ENCODE measurements at places on chromosomes 7 and 10.

- ATAC-seq = no peak
These were observed 3.5 kb downstream of the FAM180A start for GRCh38 chr7:135744938-135745702.

DNA sequence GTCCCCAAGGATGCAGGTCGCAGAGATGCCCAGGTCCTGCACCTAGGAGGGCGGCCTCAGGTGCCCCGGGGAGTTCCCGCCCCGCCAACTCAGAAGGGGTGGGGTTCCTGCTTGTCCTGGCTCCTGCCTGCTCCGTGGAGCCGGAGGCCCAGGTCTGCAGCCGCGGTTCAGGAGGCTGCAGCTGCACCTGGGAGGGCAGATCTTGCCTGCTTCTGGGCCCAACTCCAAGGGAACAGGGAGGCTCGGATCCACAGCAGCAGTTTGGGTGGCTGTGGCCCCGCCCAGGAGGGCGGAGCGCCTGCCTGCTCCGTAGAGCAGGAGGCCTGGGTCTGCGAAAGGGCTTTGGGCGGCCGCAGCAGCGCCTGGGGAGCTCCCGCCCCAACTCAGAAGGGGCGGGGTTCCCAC is 108.2 kb upstream of the EGR2 start:
- no peak for ATAC-seq

GRCh38 chr10:95567903-95568630 is 6.9 kb upstream of the SORBS1 start:
- ATAC-seq = no peak

DNA sequence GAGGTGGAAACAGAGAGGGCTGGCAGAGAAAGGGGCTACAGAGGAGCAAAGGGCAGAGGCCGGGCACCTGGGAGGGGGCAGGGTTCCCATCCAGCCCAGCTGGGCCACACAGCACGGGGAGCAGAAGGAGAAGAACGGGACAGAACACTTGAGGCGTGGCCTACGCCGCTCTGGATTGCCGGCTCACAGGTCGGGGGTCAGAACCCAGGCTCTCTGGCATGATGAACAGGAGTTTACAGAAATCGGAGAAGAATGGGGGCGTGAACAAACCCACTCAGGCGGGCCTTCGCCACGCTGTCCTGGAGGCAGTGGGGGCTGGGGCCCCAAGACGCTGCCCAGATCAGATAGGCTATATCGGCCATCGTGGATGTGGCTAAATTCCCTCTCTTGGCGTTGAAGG is 362.2 kb upstream of the SHH start:
- no peak for ATAC-seq

DNA sequence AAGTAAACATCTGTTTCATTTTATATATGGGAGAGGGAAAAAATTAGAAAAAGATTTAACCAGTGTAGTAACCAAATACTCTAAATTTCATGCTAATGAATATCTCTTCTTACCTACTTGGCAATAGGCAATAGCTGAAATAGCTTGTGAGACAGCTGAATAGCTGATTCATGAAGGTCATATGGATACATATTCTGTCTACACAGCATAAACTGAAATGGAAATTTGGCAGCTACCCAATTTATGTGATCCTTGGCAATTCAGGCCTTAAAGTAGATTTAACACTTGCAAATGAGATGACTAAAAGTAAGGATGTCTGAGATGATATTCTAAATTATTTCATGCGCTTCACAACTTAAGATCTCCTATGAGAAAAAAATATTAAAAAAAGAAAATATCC is 261.2 kb upstream of the SEMA3A start:
- no peak for ATAC-seq

GRCh38 chr10:14621037-14621436 is 153.7 kb downstream of the FAM107B start:
- no peak for ATAC-seq

DNA sequence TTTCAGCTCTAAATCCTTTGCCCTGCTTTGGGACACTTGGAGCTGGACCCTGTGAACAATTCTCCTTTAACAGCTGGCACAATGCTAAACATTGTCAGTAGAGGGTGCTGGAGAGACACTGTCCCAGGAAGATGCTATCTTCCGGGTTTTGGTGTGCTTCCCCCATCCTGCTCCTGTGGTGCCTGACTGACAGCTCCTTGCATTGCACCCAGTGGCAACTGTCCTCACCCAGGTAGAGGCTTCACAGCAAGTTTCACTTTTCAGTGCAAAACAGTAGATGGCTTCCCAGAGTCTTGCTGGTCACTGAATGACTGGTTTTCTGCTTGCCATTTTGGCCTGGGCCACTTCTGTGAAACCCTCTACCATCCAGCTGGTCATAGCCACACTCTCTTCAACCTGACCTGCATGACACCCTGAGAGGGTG is 77.3 kb downstream of the CDC14C start:
- no peak for ATAC-seq

- ATAC-seq = no peak
These were observed 135.8 kb downstream of the SPAG6 start for GRCh38 chr10:22481106-22481505.

GRCh38 chr10:3264161-3264761 is 91.7 kb upstream of the PITRM1 start:
- ATAC-seq = no peak

DNA sequence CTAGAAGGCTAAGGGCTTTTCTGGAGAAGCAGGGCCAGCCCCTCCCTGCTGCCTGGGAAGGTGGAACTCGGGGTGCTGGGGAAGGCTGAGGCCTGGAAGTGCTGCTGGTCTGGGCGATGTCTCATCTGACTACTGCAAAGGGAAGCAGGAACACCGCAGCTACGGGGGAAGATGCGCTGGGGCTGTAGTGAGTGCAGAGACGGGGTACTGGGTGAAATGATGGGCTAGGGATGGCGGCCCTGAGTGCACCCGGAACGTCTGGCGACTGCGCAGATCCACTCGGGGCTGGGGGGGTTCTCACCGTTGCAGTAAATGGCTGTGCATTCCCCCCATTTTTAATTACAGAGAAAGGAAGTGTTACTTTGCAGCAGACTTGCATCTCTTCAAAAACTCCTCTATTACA is 195.4 kb upstream of the ADARB2 start:
- peak; percentile 21 for ATAC-seq

DNA sequence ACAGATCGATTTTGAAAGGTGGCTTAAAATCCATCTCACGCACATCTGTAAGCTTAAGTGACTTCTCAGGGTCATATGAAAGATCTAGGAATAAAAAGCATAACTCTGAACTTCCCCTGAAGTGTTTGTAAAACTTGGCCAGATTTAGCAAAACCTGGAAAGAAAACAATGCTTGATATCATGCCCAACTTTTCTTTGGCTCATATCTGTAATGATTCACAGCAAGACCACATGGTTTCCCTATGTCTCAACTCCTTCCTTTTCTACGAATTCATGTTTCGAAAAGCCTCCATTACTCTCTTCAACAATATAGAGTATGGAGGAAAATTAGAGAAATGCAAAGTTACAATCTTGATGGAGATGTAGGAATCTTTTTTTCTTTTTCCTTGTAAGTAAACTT is 20.1 kb upstream of the CABCOCO1 start:
- ATAC-seq = no peak

GRCh38 chr10:96511044-96511945 is 2.4 kb downstream of the TLL2 start:
- ATAC-seq = no peak

GRCh38 chr10:63314020-63314419 is 151.8 kb downstream of the JMJD1C start:
- no peak for ATAC-seq

GRCh38 chr7:132065193-132065988 is 509.0 kb upstream of the PODXL start:
- no peak for ATAC-seq

GRCh38 chr7:132564090-132564489 is 12.2 kb downstream of the PLXNA4 start:
- ATAC-seq = no peak

- no peak for ATAC-seq
These were observed 438.7 kb downstream of the LRMDA start for GRCh38 chr10:75870039-75870645.

DNA sequence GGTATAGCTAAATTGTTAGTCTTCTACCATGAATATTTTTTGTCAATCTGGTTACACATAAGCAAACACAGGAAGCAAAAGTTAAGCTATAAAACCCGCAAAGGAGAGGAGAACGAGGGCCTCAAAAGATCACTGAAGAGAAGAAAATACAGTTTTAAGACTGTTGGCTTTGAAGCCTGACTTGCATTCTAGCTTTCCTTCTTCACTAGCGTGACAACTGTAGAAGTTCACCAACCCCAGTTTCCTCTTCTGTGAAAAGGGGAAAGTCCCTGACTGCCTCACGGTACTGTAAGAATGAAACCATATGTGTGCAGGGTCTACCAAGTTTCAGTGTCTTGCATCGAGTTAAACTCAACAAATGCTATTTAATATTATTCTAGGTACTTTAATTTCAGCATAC is 7.5 kb upstream of the LRRN3 start:
- ATAC-seq = peak; percentile 84

- no peak for ATAC-seq
These were observed 63.5 kb downstream of the PIK3AP1 start for GRCh38 chr10:96656839-96657238.

- no peak for ATAC-seq
These were observed 7.8 kb downstream of the MAD1L1 start for GRCh38 chr7:2224934-2225333.

DNA sequence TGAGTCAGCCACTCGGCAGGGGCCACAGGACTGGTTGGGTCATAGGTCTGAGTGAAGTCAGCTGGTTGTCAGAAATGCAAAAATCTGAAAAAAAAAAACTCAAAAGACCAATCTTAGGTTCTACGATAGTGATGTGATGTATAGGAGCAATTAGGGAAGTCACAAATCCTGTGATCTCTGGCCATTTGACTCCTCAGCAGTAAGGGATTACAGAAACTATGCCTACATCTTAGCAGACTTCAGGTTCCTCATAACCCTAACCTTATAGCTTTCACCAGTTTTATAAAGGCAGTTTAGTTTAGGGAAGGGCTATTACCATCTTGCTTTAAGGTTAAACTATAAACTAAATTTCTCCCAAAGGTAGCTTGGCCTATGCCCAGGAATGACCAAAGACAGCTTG is 163.1 kb upstream of the HGF start:
- no peak for ATAC-seq

DNA sequence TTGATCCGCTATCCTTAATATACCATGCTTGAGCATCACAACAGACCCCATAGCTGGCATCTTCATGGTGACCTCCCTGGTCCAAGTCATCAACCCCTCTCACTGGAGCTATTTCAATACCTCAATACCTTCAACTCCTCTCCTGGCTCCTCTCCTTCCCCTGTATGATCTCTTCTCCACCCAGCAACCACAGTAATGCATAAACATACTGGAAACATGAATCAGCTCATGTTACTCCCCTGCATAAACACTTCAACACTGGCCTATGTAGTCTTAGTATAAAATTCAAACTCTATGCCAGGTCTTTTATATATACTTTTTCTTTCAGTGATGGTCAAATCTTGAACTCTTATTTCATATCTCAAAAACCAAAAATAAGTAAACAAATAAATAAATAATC is 31.8 kb upstream of the TMEM273 start:
- ATAC-seq = no peak

- ATAC-seq = no peak
These were observed 684.6 kb downstream of the MAGI2 start for GRCh38 chr7:78768859-78769258.

GRCh38 chr7:26212921-26213718 is 11.6 kb downstream of the CBX3 start:
- no peak for ATAC-seq

DNA sequence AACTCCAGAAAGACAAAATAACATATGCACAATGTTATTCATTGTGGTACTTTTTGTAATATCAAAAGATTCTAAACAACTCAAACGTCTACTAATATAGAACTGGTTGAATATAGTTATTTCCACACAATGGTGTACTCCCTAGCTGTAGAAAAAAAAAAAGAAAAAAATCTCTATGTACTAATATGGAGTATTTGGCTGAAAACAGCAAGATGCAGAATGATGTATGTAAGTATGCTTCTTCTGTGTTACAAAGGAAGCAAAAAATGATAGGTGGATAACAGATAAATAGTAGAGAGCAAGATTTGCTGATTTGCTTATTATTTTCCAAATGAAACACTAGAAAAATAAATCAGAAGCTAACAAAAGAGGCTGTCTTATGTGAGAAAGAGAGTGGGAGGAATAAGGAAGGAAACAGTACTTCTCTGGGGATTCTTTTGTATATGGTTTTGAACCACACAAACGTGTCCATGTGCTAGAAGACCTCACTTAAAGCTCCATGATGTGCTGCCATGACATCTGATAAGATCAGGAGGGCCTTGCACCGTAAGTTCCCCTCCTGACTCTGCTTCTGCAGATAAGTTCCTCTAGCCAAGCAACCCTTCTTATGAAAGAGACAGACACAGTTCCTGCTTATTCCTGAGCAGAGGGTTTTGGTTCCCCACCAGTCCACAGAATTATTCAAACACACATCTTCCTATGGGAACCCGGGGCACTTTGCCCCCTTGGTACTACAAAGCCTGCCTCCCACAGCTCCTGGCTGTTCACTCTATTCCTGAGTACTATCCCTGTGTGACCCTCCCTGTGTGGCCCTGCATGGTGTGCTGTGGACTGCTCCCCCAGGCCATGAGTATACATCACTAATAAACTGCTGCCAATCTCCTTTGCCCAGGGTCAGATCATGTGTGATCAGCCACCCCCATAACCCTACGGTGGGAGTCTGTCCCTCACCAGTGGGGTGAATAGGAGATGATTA is 159.1 kb downstream of the CCDC71L start:
- ATAC-seq = no peak

DNA sequence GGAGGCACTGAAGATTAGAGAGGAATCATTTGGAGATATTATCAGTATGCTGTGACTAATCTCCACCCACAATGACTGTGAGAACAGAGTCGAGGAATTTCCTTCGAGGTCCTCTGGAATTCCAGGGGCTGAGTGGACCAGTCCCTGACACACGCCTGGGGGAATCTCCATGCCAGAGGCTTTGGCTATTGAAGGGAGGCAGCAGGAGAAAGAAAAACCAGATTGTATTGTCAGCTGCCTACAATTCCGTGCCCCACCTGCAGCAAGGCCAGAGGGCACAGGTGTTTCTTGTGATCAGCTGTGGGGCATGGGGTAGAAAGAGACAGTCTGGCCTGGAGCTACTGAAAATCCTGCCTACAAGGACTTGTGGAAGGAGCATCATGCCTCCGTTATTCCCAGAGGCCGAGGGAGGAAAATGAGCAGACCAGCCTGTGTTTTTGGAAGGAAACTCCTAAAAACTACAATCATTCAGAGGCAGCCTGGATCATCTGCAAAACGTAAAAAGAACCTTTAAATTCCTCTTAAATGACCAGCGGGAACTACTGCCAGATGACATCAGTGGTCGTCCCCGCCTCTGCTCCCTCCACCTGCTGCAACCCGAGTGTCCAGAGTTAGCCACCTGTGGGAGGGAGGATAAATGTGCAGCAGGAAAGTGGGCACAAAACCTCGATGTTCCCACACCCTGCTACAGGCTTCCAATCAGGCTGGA is 25.4 kb upstream of the ANK3 start:
- ATAC-seq = no peak

GRCh38 chr7:137919987-137920386 is 73.2 kb upstream of the DGKI start:
- no peak for ATAC-seq

- no peak for ATAC-seq
These were observed 578.6 kb upstream of the GALNT17 start for GRCh38 chr7:70553364-70553763.
